Esophagus muscularis mucosa (tissue), 4 donors: ENCODE measurements at places on chromosomes 4 and X. TPM values are rescaled to one million over a fixed set of nuclear protein-coding genes. Genes with fewer than 3 reads are reported as not detected.

DNA sequence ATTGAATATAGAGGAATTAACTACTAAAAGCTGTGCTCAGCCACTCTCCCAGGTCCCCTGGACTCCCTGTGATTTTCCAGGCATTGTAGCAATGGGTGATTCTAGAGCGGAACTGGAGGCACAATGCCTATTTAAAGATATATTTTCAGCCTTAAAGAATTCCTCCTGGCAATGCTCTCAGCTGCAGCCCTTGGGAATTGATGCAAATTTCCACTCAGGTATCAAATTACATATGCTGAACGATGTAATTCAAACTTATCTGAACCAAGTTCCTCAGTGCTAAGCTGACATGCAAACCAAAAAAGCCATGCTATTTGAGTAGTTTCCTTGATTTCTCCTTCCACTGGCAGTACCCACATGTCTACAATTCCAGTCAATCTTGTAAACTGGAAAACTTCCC lies 86.3 kb upstream of the GABRA3 start:
- H3K36me3 ChIP-seq: no peaks in the 10 kb centered on the region
- H3K27me3 ChIP-seq: no peaks in the 10 kb centered on the region
- no peaks in the 10 kb centered on the region for H3K4me1 ChIP-seq
- no peak overlapping the region for H3K27ac ChIP-seq
- DNase-seq: no peak

GRCh38 chr4:35175894-35176293 lies 1068.4 kb downstream of the ARAP2 start:
- no peaks in the 10 kb centered on the region for H3K36me3 ChIP-seq
- no peaks in the 10 kb centered on the region for H3K4me1 ChIP-seq
- no peak for DNase-seq
- H3K4me3 ChIP-seq: no peak overlapping the region
- no peaks in the 10 kb centered on the region for H3K27me3 ChIP-seq
- no peak overlapping the region for H3K27ac ChIP-seq

- H3K4me3 ChIP-seq: no peak overlapping the region
- H3K27me3 ChIP-seq: no peaks in the 10 kb centered on the region
- H3K27ac ChIP-seq: no peak overlapping the region
These were observed 27.5 kb downstream of the LNX1 start for GRCh38 chr4:53563824-53564223.

The NDNF gene
- 12.4 TPM for total RNA-seq

The CT45A2 gene
- not detected for total RNA-seq

The HERC5 gene
- total RNA-seq: 4.0 TPM

The AREG gene
- total RNA-seq: 18.6 TPM

DNA sequence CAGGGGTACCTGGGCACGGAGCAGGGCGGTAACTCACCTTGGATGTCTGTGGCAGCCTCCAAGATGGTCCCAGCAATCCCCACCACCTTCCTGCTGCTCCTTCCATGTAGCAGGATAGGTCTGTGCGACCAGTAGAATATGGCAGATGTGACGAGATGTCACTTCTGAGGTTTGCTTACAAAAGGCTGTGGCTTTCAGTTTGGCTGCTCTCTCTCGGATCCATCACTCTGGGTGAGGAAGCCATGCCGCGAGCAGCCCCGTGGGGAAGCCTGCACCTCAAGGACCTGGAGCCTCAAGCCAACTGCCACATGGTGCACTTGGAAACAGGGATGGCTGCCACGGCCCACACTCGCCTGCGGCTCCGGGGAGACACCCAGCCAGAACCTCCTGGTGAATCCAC lies 37.6 kb downstream of the WFS1 start:
- no peak overlapping the region for H3K27ac ChIP-seq
- peaks cover 30% of the 10 kb centered on the region for H3K36me3 ChIP-seq
- no peaks in the 10 kb centered on the region for H3K27me3 ChIP-seq
- DNase-seq: no peak
- H3K4me1 ChIP-seq: peaks cover 14% of the 10 kb centered on the region
- H3K4me3 ChIP-seq: no peak overlapping the region

The CENPVL1 gene
- total RNA-seq: not detected

- no peak overlapping the region for H3K27ac ChIP-seq
- H3K4me1 ChIP-seq: no peaks in the 10 kb centered on the region
- H3K36me3 ChIP-seq: no peaks in the 10 kb centered on the region
- DNase-seq: no peak
These were observed 48.0 kb upstream of the MAP3K15 start for GRCh38 chrX:19563327-19563726.
